ENCODE measurements at places on chromosomes 4 and X. TPM values are rescaled to one million over a fixed set of nuclear protein-coding genes. Genes with fewer than 3 reads are reported as not detected.

Gene VSIG4
- 0.25 TPM for total RNA-seq

Gene GPR173
- total RNA-seq: 7.3 TPM

Gene SPIN2A
- total RNA-seq: 4.5 TPM

Gene CD40LG
- 0.11 TPM for total RNA-seq

DNA sequence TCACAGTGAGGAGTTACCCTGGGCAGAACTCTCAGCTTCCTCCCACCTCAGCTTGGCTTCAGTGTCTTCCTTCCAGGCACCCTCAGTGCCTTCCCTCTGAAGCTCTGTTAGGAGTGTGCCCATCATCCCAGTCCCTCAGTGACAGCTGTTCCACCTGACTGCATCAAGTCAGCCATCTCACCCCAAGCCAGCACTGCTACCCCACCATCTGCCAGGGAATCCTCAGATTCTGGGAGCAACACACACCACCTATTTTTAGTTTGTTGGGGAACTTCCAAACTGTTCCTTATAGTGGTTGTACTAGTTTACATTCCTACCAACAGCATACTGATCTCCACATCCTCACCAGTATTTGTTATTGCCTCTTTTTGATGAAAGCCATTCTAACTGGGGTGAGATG is 182.9 kb downstream of the RELL1 start:
- H3K27ac ChIP-seq: no peak overlapping the region
- DNase-seq: no peak

GRCh38 chr4:168527560-168527959 is 30.7 kb downstream of the PALLD start:
- H3K4me1 ChIP-seq: peaks cover 4% of the 10 kb centered on the region
- H3K27me3 ChIP-seq: no peaks in the 10 kb centered on the region
- no peak for DNase-seq

All from WTC11 (cell line).